ENCODE measurements at places on chromosomes 2 and 18.

DNA sequence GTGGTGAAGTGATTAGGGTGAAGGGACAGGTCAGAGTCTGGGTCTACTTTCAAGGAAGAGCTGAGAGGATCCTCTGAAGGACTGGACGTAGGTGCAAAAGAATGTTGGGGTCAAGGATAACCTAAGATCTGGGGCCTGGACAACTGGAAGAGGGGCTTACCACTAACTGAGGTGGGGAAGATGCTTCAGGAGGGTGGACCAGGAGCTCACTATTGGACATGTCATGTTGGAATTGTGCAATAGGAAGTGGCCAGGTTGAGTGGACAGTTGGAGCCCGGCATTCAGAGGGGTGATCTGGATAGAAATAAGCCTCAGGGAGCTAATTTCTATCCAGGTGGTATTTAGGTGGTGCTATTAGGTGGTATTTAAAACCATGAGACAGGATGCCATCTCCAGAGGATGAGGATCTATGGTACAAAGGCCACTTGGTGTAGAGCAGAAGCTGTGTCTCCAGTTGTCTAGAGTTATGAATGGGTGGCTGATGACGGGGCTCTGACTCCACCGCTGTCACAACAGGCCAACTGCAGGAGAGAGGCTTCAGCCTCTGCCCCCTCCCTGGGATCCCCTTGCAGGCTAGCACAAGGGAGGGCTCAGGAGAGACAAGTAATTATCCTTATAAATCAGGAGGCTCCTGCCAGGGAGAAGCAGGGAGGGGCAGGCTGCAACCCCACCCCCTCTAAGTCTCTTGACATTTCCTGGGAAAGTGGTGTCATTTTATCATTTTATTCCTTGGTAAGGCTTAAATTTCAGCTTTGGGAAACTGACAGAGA is 158.0 kb downstream of the SMAD7 start:
- DNase-seq: no peak

GRCh38 chr2:7432436-7432835 is 515.2 kb downstream of the RNF144A start:
- DNase-seq: no peak

DNA sequence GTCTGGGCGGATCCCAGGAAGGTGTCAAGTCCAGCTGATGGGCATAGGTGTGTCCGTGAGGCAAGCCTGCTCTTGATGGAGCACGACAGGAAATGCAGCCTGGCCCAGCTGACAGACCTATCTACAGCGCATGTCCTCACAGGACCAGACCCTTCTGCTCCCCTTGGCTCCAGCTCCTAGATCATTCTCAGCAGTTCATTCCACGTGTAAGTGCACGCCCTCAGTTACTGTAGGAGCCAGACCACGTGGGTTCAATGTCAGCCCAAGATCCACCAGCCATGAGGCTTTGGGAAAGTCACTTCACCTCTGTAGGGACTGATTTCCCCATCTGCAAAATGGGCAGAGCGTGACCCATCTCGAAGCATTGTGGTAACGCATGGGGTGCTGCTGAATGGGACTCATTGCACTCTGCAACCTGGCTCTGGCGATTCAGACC is 47.8 kb downstream of the TMEM17 start:
- no peak for DNase-seq

- no peak for DNase-seq
These were observed at the start of gene CASP10 for GRCh38 chr2:201182650-201183364. Gene CASP10, plus strand, starts transcription at chr2:201183141. Its CDS starts 2,637 bp downstream, at chr2:201185778.

DNA sequence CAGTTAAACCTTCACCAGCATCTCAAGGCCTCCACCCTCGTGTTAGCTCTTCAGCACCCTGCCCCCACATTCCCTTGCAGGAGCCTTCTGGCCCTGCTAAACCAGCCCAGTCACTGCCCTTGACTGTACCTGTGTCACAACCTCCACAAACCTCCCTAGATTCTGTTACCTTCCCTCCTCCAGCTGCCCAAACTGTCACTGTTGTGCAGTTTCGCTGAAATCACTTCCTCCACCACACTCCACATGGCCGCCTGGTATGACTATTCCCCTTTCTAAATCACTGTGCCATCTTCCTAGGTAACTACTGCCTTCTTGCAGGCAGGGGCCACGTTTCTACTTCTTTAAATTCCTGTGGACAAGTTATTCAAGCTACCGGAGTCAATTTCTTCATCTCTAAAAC is 160.2 kb downstream of the GALNT14 start:
- peak; percentile 10 for DNase-seq

- no peak for DNase-seq
These were observed 93.3 kb downstream of the RNF144A start for GRCh38 chr2:7010391-7011054.

DNA sequence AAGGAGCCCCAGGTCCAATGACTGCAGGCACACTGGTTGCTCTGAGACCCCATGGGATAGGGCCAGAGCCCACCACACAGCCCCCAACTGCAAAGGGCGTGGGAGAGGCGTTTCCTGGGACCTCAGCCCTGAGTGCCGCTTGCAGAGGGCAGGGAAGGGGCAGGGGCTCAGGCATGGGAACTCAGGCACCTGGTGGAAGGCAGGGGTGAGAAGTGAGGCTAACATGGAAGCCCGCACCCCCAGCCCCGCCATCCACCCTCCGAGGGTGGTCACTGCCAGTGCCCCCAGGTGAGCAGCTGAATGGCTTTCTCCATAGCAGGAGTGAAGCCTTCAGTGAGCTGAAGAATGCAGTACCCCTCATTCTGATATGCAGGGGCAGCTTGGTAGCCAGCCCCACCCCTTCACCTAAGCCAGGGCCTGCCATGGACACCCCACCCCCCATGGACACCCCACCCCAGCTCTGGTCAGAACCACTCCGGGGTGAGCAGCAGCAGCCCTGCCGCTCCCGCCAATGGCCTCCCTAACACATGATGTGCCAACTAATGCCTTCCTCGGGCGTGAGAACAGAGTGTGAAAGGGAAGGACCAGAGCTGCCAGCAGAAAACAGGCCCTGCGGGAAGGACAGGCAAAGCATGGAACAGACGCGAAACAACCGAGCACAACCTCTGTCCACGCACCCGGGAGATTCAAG is 6.6 kb downstream of the KIF1A start:
- no peak for DNase-seq

DNA sequence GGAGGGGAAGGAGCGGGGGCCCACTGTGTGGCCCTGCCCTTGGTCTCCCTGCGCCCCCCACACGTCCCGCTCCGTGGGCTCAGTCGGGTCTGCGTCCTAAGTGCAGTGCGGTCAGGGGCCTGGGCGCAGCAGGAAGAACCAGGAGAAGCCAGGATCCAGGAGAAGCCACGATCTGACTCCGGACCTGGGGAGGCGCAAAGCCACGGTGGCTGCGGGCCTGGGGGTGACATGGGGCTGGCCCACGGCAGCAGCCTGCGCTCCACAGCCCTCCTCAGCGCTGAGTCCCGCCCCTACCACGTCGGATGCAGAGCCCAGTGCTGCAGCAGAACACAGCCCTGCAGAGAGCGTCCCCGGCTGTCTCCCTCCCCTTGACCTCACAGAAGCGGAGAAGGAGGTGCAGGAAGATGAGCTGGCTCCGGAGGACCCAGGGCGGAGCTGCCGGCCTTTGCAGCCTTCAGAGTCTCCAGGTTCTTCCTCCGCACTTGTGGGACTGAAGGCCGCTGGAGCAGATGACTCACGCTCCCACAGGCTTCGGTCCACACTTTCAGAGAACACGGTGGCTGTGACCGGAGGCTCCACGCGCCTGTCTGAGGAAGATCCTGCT is 589.2 kb upstream of the SALL3 start:
- DNase-seq: peak; percentile 1

DNA sequence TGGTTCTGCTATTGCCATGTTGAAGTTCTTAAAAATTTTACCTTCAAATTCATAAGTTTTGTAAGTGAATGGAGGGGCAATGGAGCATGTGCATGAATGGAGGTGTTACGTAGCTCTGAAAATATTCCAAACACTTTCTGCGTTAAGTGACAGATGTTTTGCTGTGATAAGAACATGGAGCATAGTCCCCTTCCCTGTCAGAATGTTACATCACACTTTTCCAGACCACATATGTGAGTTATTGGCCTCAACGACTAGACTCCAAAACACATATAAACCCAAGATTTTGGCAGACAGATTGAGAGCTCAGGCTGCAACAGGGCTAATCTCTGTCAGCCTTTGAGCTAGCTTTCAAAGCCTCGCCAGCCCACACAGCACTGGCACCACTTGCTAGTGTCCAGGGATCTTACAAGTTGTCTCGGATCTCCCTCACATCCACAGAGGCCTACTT is 27.2 kb upstream of the MFSD6 start:
- no peak for DNase-seq

DNA sequence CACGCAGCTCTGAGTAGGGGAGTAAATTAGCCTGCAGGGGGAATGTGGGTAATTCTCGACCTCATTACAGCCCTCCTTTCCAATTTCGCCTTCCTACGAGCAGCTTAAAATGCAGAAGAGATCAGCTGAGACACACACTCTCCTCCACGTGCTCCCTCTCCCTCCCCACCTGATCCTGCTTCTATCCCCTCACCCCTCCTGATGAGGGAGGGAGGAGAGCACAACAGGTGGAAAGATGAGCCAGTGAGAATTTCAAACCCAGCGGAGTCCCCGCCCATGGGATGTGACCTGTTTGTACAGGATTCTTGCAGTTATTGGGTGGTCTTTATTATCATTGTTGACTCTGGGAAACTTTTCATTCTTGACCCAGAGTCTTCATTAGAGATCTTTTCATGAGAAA is 35.5 kb downstream of the DDX18 start:
- DNase-seq: no peak

- no peak for DNase-seq
These were observed 79.7 kb downstream of the ARHGEF4 start for GRCh38 chr2:130916438-130916705.

GRCh38 chr18:23844991-23845680 is 155.9 kb downstream of the LAMA3 start:
- DNase-seq: no peak

- no peak for DNase-seq
These were observed 39.6 kb downstream of the ZEB2 start for GRCh38 chr2:144480285-144480684.

GRCh38 chr2:235232449-235233433 is 261.1 kb upstream of the AGAP1 start:
- no peak for DNase-seq

DNA sequence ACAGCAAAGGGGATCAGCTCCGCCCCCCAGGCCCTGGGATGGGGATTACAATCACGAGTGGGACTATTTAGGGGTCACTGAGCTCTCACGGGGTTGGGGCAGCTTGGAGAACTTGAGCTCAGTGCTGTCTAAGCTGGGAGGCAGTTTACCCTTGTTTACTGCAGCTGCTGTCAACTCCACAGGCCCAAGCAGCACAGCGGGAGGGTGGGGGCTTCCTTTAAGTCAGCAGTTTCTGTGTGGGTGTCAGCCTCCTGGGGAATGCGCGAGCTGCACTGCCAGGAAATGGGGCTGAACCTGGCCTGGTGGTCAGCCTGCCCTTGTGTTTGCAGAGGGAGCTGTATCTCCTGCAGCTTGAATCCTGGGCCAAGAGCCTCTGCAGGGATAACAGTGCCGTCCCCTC is 29.8 kb downstream of the TOGARAM2 start:
- no peak for DNase-seq

GRCh38 chr2:135047300-135047699 is at the start of gene MAP3K19:
Gene MAP3K19, minus strand, starts transcription at chr2:135047447. Its CDS starts 22,800 bp downstream, at chr2:135024647.
- DNase-seq: no peak

DNA sequence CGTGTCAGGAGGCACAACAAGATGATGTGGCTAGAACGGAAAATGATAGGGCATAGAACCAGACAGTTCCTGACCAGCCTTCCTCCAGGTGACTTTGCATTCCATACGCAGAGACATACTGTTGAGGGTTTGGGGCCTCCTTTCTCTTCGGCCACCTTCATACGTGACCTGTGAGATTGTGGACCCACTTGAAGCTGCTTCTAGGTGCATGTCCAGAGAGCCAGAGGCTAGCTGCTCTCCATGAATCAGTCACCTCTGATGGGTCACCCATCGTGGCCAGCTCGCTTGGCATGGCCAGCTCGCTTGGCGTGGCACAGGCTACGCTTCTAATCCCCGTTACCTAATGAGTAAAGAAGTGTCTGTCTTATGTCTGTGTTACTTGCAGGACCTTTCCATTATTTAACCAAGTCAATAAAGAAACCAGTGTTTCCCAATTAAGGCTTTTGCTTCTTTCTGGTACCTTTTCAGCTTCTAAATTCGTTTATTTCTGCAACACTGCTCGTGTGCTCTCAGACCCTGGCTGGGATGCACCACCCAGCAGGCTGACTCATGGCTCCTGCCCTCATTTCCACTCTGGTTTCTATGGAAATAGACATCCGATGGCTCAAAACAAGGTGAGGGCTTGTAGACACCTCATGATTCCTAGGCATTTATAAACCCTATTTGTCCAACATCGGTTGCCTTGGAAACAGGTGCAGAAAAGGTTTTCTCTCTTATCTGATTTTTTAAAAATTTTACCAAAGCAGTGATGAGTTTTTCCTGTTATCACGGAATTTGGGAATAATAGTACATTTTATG is 86.7 kb upstream of the B3GNT7 start:
- no peak for DNase-seq

DNA sequence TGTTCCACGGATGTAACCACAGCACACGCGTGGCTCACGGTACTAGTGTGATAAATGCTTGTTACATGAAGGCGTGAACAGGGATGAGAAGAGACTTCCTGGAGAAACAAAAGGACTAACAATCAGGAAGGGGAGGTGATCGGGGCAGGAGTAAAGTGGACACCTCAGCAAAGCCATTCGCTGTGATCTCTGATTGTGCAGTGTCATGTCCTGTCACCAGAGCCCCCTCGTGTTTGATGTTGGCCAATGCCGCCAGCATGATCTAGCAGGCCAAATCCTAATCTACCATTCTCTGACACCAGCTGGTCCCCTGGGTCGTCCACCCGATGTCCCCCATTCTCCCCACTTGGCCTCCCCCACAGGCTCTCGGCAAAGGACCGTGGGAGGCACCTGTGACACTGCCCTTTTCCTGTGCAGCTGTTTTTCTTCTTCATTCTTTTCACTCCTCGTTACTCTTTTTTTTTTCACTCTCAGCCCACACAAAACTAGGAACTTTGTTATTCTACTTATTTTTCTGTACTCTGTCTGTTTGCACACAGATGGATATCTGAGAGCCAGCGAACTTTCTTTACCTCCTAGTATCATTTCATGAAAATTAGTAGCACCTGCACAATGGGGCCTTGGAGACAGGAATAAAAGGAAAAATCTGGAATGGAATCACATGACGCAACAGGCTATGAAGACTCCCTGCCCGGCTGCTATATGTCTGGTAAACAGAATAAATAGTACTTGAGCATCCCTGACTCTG is 146.8 kb downstream of the TGIF1 start:
- no peak for DNase-seq

GRCh38 chr2:108938077-108938710 is 50.8 kb downstream of the EDAR start:
- DNase-seq: no peak

GRCh38 chr2:237732070-237732469 is 66.5 kb upstream of the RBM44 start:
- DNase-seq: no peak

GRCh38 chr2:136179602-136179975 is 61.6 kb upstream of the CXCR4 start:
- peak; percentile 82 for DNase-seq

DNA sequence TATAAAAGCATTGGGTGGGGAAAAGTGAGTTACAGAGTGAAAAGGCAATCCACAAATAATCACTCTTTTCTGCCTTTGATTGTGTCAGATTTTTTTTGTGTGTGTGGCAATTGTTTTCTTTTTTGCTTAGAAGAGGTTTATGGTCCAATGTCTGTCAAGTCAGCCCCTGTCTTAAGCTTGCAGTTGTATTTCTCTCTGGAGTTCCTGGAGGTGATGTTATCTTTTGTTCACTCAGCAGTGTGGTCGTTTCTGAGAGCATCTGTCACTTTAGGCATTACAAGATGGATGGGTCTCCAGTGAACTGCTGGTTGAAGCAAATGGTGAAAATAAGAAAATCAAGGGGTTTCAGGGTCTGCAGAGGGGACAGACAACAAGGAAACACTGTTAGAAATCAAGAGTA is 121.3 kb downstream of the GREB1L start:
- DNase-seq: no peak

Measured in T47D (cell line).